ENCODE measurements at places on chromosomes 2 and 18.

GRCh38 chr2:146837857-146838256 is 1007.0 kb upstream of the ACVR2A start:
- DNase-seq, result peak; percentile 76

DNA sequence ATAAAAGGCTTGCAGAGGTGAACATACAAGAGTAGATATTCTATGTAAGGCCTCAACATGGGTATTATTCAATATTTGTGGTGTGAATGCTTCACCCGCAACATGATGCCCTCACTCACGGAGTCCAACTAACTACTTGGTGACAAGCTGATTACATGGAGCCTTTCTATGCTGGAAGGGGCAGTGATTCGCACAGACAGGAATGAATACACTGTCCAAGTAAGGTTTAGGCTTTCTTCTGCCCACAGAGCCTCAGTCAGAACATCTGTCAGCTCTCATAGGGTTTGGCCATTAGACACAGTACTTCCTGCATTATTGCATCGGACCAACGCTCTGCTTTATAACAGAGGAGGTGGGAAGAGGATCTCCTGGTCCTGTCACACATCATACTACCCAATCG is 80.3 kb upstream of the SLC35G4 start:
- no peak for DNase-seq

- DNase-seq, result no peak
Observed at GRCh38 chr18:23126376-23127056, 8.8 kb upstream of the CABLES1 start.

- no peak for DNase-seq
Observed at GRCh38 chr2:104539649-104540048, 314.3 kb upstream of the POU3F3 start.

GRCh38 chr18:29164020-29164706 is 987.2 kb upstream of the CDH2 start:
- no peak for DNase-seq

DNA sequence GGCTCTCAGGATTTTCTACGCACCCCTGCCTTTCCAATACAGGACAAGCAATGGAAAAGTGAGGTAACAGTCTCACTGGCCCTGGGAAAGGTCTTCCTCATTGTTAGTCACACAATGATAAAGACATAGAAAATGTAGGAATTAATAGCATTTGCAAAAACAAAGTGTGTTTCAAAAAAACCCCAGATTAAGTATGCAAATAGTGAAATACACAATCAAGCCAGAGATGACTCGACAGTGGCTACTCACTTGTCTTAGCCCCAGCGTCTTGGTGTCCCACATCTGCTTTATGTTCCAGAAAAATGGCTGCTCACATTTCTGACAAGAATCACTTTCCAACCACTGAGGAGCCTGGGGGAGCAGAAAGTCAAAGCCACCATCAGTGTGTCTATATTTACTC is 47.0 kb upstream of the AP1S3 start:
- DNase-seq, result no peak

- DNase-seq, result no peak
Observed at GRCh38 chr18:57980573-57981307, 63.3 kb upstream of the NEDD4L start.

- no peak for DNase-seq
Observed at GRCh38 chr2:132671151-132671835, 1.3 kb upstream of the LYPD1 start.

DNA sequence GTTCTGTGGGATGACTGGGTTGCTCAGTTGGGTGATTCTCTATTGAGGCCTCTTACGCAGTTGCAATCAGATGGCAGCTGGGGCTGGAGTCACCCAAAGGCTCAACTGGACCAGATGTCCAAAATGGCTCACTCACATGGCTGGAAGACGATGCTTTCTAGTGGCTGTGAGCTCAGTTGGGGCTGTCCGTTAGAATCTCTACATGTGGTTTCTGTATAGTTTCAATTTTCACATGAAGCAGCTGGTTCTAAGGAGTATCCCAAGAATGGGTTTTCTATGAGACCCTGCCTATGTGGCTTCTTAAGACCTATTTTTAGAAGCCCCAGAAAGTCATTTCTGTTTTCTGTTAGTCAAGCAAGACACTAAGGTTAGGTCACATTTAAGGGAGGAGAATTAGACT is 4.4 kb downstream of the XRCC5 start:
- DNase-seq, result no peak

GRCh38 chr2:201046881-201047280 is 24.6 kb downstream of the HYCC2 start:
- no peak for DNase-seq

Measured in NCI-H1092 (cell line).